T-helper 2 cell treated with Interferon-gamma antibody and Interleukin-4, amounts not matched to agents 5 μg/mL and 100 μg/mL, for 36 hours (primary cell): ENCODE measurements at places on chromosomes 5 and 9.

- no peak for DNase-seq
Observed at GRCh38 chr5:118461436-118461835, 526.9 kb downstream of the DTWD2 start.

GRCh38 chr9:71620331-71620730, 148.0 kb downstream of the CEMIP2 start:
- no peak for DNase-seq

- no peak for DNase-seq
Observed at GRCh38 chr5:38832810-38833209, 13.0 kb upstream of the OSMR start.

DNA sequence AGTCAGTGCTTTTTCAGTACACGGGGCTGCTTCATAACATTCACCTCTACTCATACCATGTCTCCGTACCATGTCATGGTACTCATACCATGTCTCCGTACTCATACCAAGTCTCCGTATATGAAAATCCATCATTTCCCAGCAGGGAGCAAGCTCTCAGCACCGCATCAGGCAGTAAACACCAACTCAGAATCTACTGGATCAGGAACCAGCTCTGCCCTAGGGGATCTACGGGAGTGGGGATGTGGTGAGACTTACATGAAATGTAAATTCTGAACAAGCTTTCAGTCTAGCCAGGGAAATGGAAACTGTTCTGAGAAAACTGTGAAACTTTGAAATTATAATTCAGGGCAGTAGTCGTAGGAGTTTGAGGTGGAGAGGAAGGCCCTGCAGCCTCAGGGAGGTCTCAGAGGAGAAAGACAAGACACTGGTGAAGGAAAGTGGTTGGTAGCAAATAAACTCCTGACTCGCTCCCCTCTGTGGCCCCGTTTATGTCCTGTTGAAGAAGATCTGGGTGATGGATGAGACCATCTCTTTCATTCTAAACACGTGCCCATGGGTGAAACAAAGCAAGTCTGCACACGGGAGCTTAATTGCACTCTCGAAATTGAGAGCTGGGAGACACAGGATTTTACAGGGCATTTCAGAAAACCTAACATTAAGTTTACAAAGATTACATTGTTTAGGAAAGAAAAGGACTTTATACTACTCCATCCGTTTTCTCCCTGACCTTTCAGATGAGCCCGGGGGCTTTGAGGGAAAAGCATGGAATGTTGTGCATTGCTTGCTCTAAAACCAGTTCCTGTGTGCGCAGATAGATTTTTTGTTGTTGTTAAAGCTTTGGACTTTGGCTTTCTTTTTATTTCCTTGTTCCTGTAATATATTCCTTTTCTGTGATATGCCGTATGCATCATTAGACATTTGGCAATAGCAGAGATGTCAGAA, 26.8 kb downstream of the ACTBL2 start:
- no peak for DNase-seq

GRCh38 chr5:143386725-143387124, 16.8 kb downstream of the NR3C1 start:
- DNase-seq = peak; percentile 29

GRCh38 chr5:93382188-93382825, 198.7 kb downstream of the NR2F1-AS1 start:
- DNase-seq = no peak

- DNase-seq = no peak
Observed at GRCh38 chr9:70987986-70988385, 133.4 kb downstream of the TRPM3 start.

DNA sequence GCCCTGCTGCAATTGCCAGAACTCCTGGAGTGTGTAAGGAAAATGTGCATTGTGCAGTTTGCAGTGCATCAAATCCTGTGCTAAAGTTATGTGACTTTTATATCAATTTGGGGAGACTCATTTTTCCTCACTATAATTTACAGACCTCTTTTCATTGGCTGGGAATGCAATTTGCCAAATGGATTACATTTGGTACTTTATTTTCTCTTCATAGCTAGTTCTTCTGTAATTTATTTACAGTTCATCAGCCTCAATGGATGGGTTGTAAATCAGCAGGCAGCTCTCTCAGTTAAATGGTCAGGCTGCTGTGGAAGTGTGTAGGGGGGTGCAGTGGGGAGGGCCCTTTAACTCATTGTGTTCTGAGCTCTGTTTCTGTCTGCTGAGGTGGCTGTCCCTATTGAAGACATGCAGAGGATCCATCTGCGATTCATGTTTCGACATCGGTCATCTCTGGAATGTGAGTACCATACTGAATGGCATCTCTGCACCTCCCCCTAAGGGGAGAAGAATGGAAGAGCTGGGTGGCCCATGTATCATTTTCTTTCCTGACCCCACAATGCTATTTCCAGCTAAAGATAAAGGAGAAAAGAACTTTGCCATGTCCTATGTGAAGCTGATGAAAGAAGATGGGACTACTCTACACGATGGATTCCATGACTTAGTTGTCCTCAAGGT, 74.6 kb downstream of the DOCK2 start:
- DNase-seq = no peak

GRCh38 chr5:112419986-112420864, 1.1 kb upstream of the EPB41L4A start:
- peak; percentile 37 for DNase-seq

- DNase-seq = no peak
Observed at GRCh38 chr9:107647141-107647540, 157.6 kb upstream of the KLF4 start.

- no peak for DNase-seq
Observed at GRCh38 chr5:124461941-124462340, 284.5 kb downstream of the ZNF608 start.

GRCh38 chr9:95218773-95219172, 98.7 kb downstream of the FANCC start:
- no peak for DNase-seq

GRCh38 chr9:128887914-128888350, 6.0 kb downstream of the LRRC8A start:
- DNase-seq = no peak
